Fibroblast of pulmonary artery (primary cell): ENCODE measurements at places on chromosomes 3 and 15.

DNA sequence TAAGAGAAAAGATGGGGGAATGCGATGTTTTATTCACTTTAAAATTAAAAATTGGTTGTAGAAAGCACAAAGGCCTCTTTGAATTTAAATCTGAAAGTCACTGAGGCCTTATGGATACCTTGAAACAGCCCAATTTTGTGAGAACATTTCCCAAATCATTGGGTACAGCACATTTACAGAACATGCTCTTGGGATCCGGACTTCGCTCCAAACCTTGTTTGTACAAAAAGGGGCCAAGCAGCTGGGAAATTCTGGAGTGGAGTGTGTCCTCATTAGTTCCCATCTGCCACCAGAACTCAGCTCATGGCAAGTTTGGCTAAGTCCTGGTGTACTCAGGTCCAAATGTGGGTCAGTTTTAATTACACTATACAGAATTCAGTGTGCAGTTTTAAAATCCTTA, 254.2 kb downstream of the ZBTB20 start:
- no peak for DNase-seq

GRCh38 chr15:92638291-92638708, 17.3 kb downstream of the FAM174B start:
- no peak for DNase-seq

DNA sequence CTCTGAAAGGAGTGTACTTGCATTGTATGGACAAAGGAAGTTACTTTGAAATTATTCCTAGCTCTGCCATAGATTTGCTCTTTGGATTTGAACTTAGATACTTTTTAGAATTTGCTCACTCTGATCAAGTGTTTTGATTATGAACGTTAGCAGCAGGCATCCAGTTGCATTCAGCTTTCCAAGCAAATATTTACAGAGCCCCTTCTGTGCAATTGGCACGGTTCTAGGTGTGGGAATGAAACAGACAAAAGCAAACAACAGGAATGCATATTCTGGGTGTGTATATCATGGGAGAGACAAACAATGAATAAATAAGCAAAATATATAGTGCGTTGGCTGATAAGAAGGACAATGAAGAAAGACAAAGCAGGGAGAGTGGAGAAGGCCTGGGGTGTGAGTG, 125.5 kb upstream of the ADAMTS9 start:
- DNase-seq = no peak

GRCh38 chr3:76615719-76616118, 424.2 kb upstream of the ROBO2 start:
- DNase-seq = no peak

GRCh38 chr3:48631516-48632448, 3.5 kb downstream of the SLC26A6 start:
- no peak for DNase-seq

DNA sequence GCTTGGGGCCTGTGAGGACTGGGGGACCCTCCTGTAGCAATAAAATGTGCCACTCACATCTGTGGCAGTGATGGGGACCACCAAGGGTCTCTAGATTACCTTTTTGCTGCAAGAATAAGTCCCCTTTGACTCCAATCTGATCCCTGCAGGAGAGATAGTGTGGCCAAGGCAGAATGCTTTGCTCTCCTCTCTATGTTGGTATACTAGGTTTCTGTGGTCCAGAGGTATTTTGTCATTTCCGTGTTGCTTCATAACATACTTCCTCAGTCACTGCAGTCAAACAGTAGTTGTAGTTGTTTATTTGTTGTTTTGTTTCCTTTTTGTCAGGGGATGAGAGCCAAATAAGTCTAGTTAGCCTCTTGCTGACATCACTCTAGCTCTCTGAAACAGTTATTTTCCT, 13.1 kb upstream of the NAALADL2 start:
- no peak for DNase-seq
